ENCODE measurements at places on chromosomes 7 and 10.
A peak's percentile ranks its signal among the peaks of the same experiment; 100 is the strongest.

DNA sequence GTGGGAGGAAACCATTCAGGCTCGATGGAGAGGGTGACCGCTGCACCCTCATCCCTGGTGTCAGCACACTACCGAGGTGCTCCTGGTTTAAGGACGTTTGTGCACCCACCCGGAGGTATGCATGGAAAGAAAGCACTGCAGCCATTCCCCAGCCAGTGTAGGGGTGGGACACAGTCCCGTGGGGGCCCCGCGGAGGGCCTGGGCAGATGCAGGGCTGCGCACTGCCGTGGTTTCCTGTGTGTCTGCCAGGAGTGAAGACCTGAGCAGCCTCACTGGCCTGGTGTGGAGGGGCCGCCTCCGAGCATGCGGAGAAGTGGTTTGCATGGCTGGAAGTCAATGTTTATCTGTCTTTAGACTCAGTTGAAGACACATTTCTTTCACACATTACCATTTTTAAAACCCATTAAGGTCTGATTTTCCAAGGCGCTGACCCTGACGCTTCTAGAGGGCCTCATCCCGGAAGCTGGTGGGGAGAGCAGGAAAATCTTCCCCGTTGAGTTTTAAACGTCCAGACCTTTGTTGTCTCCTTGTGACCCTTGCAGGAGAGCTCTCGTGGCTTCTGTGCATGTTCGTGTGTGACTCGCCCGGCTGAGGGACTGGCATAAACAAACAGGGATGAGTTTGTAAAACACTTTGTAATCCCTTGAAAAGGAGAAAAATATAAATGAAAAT lies 188.1 kb downstream of the MGMT start:
- no peak for DNase-seq

- DNase-seq, result no peak
Observed at GRCh38 chr10:128091636-128092210, 34.5 kb downstream of the MKI67 start.

- DNase-seq, result no peak
Observed at GRCh38 chr10:91592266-91592975, 40.5 kb downstream of the PPP1R3C start.

GRCh38 chr10:34477249-34477648 lies 337.8 kb downstream of the PARD3 start:
- DNase-seq, result no peak

DNA sequence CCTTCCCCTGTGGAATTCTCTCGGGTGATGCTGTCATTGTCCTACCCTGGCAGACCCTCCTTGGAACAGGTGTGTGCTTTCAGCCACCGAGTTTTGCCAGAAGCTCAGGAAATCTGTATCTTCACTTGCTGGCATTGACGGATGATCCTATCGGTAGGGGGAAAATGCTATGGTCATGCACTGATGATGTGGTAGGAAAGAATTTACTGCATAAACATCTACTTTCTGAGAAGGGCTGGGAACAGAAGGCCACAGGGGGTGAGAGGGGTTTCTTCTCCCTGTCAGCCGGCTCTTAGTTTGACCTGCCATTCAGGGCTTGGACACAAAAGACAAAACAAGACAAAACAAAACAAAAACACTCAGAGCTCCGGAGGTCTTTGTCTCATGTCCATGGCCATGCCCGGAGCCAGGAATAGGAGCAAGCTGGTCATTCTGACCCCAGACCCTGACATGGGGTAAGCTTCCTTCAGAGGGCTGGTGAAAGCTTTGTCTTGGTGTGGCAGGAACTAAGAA lies 43.6 kb upstream of the CARD11 start:
- no peak for DNase-seq

GRCh38 chr10:71504168-71504567 lies 107.4 kb downstream of the CDH23 start:
- DNase-seq, result no peak

DNA sequence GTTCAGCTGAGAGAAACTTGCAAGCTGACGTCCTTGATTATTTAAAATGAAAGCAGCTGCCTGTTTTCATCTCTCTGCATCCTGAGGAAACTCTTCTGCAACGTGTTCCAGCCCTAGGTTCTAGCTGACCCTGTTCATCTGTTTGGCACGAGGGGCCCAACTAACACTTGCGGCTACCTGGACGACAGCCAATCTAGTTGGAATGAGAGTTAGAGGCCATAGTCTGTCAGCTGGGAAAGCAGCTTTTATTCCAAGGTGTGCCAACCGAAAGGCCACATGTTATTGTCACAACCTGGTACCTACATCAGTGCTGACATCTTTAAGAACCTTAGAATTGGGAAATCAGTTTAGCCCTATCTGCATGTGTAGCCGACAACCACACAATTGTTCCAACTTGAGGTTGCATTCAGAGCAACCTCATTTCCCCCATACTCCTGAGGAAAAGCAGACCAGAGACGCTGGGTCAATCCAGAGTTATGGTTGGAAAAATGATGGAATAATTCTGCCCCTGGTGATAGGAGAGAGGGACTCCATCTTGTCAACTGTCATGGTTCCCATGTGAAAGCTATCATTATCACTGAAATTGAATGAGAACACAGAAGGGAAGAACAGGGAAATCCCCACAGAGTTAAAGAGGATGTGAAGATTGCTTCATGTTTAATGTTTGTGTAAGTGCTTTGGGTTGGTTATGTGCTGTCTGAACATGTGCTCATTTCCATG lies 121.6 kb downstream of the EGFR start:
- DNase-seq, result no peak

- DNase-seq, result peak; percentile 65
Observed at GRCh38 chr10:3782451-3783315, 2.3 kb downstream of the KLF6 start.
